Inflammatory macrophage treated with lipopolysaccharide for 1 hour (primary cell): ENCODE measurements at places on chromosomes 12 and 14.

DNA sequence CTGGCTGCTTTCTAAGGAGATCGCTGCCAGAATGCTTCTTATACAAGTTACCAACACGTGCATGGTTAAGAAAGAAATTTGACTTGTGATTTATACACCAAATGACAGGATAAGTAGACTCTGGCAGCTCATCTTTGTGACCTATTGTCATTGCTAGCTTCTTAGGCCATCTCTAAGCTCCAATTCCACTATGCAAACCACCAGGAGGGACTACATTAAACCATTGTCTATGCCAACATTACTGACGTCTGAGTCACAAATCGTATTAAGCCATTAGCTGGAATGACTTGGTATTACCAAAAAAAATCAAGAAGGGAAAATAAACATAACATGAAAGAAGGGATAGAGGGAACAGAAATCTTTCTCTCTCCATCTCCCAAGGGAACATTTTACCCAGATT lies 15.8 kb upstream of the VPS33A start:
- no peak for DNase-seq

GRCh38 chr12:52097045-52097666 lies 17.7 kb downstream of the SMIM41 start:
- DNase-seq, result no peak

- no peak for DNase-seq
Measured at GRCh38 chr14:86035882-86036281, 505.9 kb downstream of the FLRT2 start.

GRCh38 chr12:25550186-25550585 lies 2.9 kb downstream of the LMNTD1 start:
- no peak for DNase-seq

DNA sequence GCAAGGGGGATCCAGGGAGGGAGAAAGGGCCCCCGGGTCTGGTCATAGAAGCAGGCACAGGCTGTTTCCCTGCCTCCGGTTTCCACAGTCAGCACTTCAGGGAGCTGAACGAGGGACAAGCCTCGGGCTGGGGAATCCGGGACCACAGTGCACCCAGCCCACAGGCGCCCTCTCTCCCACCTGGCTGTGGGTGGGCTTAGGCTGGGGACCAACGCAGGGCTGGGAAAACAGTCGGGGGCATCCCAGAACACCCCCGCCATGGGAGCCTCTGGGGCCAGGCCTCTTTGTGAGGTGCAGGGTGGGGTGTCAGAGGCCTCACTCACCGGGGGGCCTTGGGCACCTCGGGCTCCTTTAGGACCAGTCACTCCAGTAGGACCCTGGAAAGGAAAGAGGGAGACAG lies 16.3 kb downstream of the TMEM106C start:
- DNase-seq, result no peak

GRCh38 chr14:45252366-45253069 lies 484 bp downstream of the MIS18BP1 start:
- DNase-seq, result peak; percentile 26

- no peak for DNase-seq
Measured at GRCh38 chr12:22054155-22054554, 8.1 kb downstream of the CMAS start.

DNA sequence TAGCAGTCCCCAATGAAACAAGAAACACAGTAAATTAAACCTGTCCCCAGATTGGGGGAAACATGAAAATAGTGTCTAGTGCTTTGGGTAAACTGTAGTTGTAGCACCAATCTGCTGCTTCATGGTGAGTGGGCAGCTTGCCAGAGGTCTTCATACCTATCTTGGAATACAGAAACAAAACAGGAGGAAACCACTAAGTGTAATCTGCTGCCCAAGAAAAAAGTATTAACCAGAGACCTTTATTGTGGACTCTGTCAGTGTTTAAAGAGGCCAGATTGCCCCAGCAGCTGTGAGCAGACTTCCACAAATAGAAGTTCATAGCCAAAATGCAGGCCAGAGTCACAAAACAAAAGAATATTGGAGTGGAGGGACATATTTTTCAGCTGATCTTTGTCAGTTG lies 2.3 kb downstream of the ISCU start:
- no peak for DNase-seq

DNA sequence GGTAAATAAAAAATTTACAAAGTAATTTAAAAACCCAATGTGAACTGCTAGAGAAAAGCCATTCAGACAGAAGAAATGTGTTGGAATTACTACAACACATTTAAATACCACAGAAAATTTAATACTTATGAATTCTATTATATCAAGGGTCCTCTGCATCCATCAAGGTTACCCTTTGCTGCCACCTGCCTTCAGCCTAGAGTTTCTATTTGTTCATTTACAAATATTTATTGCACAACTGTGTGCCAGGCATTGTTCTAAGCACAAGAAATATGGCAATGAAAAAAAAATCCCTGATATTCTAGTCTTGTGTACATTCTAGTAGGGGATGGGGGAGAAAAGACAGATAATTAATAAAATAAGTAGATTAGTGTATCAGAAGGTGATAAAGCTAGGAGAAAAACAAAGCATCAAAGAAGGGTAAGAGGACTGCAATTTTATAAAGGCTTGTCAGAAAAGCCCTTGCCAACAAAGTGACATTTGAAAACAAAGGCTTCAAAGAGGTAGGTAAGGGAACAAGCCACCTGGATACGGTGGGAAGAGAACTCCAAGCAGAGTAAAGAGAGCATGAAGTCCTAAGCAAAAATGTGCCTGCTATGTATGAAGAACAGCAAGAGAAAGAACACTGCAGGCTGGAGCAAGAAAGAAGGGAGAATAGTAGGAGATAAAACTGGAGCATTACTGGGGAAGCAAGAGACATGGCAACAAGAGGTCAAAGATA lies 59.1 kb upstream of the SLC6A13 start:
- no peak for DNase-seq
